ENCODE measurements at places on chromosomes 6 and 20. TPM values are rescaled to one million over a fixed set of nuclear protein-coding genes. Genes with fewer than 3 reads are reported as not detected.

DNA sequence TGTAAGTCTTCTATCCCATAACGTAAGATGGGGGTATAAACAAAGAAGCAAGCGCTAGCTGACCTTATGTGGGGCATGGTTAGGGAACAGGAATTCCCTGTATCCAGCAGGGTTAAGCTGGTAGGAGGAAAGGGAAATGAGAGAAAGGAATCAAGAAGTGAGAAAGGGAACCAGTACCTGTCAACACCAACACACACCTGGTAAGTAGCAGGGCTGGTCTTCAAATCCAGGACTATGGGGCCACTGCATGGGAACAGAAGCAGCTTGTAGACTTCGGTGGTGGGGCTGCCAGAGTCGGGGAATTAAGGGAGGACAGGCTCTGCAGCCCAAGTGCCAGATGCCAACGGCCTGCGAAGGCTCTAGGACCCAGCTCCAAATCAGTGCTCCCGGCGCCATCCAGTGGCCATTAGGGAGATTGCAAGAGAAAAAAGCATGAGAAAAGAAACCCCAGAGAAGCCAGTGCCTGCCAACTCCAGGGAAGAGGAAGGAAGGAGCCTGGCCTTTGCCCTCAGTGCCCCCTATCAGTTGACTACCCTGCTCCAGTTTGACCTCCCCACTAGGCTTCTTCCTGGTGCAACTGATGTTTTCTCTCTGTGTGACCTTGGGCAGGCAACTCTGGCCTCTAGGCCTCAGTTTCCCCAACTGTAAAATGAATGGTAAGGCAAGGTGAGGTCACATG is 15.8 kb upstream of the RBPJL start:
- H3K27me3 ChIP-seq, result peaks cover 11% of the 10 kb centered on the region
- peak; percentile 96 for DNase-seq
- no peak overlapping the region for H3K4me3 ChIP-seq
- H3K4me1 ChIP-seq, result peaks cover 7% of the 10 kb centered on the region
- H3K27ac ChIP-seq, result no peak overlapping the region
- H3K36me3 ChIP-seq, result no peaks in the 10 kb centered on the region

GRCh38 chr20:51583499-51583898 is 41.0 kb upstream of the NFATC2 start:
- H3K27ac ChIP-seq, result no peak overlapping the region
- no peaks in the 10 kb centered on the region for H3K27me3 ChIP-seq
- H3K4me3 ChIP-seq, result no peak overlapping the region
- H3K4me1 ChIP-seq, result peaks cover 7% of the 10 kb centered on the region
- no peak for DNase-seq

The NCOA3 gene
- 41.5 TPM for total RNA-seq

GRCh38 chr6:38612143-38612965 is 27.4 kb downstream of the BTBD9 start:
- no peaks in the 10 kb centered on the region for H3K27me3 ChIP-seq
- no peak overlapping the region for H3K4me3 ChIP-seq
- peak; percentile 60 for DNase-seq
- peaks cover 17% of the 10 kb centered on the region for H3K4me1 ChIP-seq
- no peaks in the 10 kb centered on the region for H3K36me3 ChIP-seq
- H3K27ac ChIP-seq, result peak overlapping the region; percentile 56

The PHACTR3 gene
- not detected for total RNA-seq
